ENCODE measurements at places on chromosomes 5 and 9.

DNA sequence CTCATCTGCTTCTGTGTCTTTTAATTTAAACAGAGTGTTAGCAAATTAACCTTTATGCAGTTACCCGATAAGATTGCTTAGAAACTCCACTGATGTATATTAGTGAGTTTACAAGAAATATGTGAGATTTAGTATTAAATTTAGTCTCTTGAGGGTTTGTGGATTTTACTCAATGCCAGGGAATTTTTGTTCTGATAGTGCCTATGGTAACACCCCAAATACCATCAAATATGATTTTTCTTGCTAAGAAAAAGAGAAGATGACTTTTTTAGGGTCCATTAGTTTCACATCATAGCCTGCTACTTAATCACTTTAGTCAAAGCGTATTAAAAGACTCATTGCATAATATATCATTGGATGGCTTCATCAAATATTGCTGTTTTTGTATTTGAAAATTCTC is 224.9 kb downstream of the PCSK5 start:
- DNase-seq, result no peak

GRCh38 chr9:104868303-104868686 is 59.7 kb downstream of the ABCA1 start:
- no peak for DNase-seq

DNA sequence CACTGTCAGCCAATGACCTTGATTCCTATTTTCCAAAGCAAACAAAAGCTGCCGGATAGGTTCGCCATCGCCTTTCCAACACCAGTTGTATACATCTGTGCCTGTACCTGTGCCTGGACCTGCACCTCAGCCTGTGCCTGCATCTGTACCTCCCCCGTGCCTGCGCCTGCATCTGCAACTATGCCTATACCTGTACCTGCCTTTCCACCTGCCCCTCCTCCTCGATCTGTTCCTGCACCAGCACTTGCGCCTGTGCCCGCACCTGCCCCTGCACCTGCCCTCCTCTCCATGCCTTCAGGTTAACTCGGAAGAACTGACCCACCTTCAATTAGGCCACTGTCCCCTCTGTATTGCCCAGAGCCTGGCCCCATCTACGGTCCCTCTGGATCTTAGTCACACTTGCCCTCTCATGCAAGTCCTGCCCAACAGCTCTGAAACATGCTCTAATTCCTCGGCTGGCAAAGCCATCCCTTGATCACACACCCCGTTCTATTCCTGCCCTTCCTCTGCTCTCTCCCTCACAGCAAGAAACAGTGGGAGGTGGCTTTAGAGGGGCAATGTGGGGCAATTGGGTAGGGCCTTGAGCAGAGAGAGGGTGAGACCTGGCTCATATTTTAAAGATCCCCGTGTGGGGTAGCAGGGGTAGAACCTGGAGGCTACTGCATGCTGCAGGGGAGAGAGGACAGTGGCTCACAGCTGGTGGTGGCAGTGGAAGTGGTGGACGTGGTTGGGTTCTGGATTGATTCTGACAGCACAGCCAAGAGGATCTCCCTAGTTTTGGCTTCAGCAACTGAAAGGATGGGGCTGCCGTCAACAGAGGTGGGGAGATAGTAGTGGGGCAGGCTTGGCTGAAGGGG is 59.6 kb upstream of the PHYKPL start:
- no peak for DNase-seq

- DNase-seq, result no peak
Observed at GRCh38 chr9:8229226-8229625, 429.6 kb upstream of the DMAC1 start.

DNA sequence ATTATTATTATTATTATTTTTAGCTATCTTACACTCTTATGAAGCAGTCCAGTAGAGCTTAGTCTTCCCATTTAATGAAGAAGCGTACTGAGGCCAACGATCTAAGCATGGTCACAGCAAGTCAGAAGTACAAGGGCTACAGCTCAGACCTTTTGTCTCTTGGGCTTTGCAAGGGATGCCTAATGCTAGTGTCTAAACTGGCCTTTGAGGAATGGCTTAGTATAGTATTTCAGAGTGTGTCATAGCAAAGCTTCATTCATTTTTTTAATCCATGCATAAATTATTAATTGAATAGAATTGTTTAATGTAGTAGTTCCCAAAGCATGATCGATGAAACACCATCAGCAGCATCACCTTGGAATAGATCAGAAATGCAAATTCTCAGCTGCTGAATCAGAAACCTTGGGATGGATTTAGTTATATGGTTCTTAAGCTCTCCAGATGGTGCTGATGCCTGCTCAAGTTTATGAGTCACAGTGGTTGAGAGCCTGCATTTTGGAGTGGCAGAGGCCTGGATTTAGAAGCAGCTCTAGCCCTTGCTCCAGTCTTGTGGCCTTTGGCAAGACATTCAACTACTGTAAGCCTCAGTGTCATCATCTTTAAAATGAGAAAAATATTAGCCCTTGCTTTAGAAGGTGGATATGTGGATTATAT is 6.1 kb downstream of the IL12B start:
- peak; percentile 35 for DNase-seq

- DNase-seq, result no peak
Observed at GRCh38 chr5:372556-372995, 51.1 kb downstream of the AHRR start.

DNA sequence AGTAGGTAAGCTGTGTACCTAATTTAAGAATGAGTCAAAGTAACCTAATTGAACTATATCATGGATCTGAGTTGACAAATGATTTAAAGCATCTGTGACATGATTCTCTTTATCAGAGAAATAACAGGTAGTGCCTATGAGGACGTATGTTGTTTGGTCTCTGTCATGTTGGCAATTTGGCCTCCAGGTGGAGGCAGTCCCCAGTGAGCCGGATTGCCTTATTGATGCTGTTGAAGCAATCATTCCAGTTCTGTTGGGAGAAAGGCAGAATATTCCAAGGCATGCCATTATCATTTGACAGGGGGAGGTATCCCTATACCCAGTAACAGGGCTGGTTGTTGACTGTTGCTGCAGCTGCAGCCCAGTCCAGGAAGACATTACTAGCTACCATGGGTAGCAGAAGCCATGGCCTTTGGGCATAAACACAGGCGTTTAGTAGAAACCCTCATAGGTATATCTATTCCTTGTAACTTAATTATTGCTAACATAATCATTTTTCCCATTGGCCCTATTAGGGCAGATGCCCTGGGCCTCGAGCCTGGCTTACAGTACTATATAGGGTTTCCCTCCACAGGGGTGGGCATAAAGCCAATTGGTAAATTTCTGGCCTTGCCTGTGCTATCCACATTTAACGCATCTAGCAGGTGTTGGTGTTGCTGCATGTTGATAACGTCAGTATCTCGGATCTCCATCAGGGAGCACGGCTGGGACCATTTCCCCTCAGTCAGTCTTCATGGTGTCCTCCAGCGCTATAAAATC is 12.2 kb upstream of the SLC22A4 start:
- peak; percentile 41 for DNase-seq
